ENCODE measurements at places on chromosomes 13 and 19. TPM values are rescaled to one million over a fixed set of nuclear protein-coding genes. Genes with fewer than 3 reads are reported as not detected.

DNA sequence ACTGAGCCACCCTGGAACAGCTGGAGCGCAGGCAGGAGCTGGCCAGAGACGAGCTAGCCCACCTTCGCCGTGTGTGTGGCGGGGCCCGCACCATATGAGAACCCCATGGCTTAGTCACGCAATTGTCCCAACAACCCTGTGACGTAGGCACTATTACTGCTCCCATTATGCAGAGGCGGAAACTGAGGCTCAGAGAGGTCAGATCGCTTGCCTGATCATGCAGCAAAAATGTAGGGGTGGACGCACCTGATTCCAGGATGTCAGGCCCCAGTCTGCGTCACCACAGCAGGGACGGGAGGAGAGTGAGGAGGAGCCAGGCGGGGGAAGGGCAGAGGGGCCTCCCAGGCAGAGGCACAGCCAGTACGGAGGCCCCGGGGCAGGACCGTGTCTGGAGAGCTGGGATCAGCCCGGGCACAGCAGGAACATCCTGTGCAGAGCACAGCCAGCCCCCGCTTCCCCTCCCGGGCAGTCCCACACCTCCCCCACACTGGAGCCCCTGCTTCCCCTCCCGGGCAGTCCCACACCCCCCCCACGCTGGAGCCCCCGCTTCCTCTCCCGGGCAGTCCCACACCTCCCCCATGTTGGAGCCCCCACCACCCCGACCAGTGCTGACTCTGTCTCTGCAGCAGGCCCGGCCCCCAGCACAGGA lies 16.7 kb downstream of the PIP5K1C start:
- H3K36me3 ChIP-seq, result 0 out of 2 replicates have a peak, but pooled peaks cover 2% of the 10 kb centered on the region
- H3K4me3 ChIP-seq, result no peak overlapping the region
- H3K27me3 ChIP-seq, result no peaks in the 10 kb centered on the region
- H3K27ac ChIP-seq, result no peak overlapping the region
- H3K4me1 ChIP-seq, result no peaks in the 10 kb centered on the region
- DNase-seq, result no peak

GRCh38 chr19:17112271-17112670 lies 36.7 kb downstream of the MYO9B start:
- H3K4me3 ChIP-seq, result no peak overlapping the region
- no peak overlapping the region for H3K27ac ChIP-seq
- no peak for DNase-seq
- no peaks in the 10 kb centered on the region for H3K36me3 ChIP-seq
- H3K27me3 ChIP-seq, result no peaks in the 10 kb centered on the region
- H3K4me1 ChIP-seq, result no peaks in the 10 kb centered on the region

- H3K4me1 ChIP-seq, result no peaks in the 10 kb centered on the region
- no peak for DNase-seq
- H3K4me3 ChIP-seq, result no peak overlapping the region
- H3K27me3 ChIP-seq, result no peaks in the 10 kb centered on the region
- no peak overlapping the region for H3K27ac ChIP-seq
Observed at GRCh38 chr19:5655412-5655811, 24.9 kb downstream of the MICOS13 start.

DNA sequence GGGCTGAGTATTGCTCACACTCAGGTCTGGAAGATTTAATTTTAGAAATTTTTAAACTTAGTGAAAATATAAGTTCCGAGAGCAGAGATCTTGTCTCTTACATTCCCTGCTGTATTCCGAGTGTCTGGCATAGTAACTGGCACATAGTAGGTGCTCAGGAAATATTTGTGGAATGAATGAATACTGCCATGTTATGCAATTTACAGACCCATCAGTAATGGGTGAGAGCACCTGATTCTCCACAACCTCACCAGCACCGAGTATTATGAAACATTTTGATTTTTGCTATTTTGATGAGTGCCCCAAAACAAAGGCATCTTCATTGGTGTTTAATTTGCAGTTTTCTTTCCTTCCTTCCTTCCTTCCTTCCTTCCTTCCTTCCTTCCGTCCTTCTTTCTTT lies 15.8 kb upstream of the CLASRP start:
- no peaks in the 10 kb centered on the region for H3K27me3 ChIP-seq
- no peak overlapping the region for H3K27ac ChIP-seq
- no peaks in the 10 kb centered on the region for H3K4me1 ChIP-seq
- DNase-seq, result no peak
- no peak overlapping the region for H3K4me3 ChIP-seq

- no peaks in the 10 kb centered on the region for H3K36me3 ChIP-seq
- no peak overlapping the region for H3K4me3 ChIP-seq
- no peak overlapping the region for H3K27ac ChIP-seq
- DNase-seq, result no peak
- no peaks in the 10 kb centered on the region for H3K27me3 ChIP-seq
Observed at GRCh38 chr13:89550938-89551337, 1796.5 kb upstream of the MIR17HG start.

SHISA2 gene
- not detected for total RNA-seq

ADGRL1 gene
- total RNA-seq, result 16.9 TPM

ADM5 gene
- 10.4 TPM for total RNA-seq

All from Caco-2 (cell line).